Occipital lobe (tissue), 3 donors: ENCODE measurements at places on chromosomes 11 and 22.

DNA sequence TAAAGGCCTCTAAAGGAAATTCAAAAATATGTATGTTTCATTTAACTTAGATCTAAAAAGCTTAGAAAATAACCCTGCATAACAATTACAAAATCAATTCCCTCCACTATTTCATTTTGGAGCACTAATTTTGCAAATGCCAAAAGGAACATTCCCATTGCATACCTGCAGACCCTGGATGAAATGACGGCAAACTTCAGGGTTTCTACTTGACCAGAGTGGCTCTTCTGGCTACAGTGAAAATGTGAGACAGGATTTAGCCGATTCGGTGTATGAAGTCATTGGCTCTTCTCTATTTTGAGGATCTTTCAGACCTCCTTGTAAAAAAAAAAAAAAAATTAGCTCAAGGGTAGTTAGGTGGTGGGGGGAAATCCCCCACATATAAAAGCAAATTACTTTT, 44.1 kb downstream of the PAX6 start:
- DNase-seq: no peak

DNA sequence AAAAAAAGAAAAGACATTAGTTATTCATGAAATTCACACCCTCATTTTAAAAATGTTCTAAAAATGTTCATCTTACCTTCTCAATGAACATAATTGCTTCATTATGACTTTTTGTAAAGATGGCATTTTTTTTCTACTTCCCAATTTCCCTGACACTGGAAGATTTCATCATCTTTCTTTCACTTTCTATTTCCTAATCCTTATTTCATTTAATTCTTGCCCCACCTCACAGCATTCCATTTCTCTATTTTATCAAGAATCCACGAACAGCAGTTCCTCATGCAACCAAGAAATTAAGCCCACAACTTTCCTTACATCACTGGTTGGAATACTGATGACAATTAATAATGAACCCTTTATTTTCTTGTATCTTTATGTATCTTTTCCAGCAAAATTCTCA, 1.9 kb downstream of the PATL1 start:
- no peak for DNase-seq

- DNase-seq: no peak
Observed at GRCh38 chr11:3824714-3825472, 15.9 kb downstream of the RHOG start.

DNA sequence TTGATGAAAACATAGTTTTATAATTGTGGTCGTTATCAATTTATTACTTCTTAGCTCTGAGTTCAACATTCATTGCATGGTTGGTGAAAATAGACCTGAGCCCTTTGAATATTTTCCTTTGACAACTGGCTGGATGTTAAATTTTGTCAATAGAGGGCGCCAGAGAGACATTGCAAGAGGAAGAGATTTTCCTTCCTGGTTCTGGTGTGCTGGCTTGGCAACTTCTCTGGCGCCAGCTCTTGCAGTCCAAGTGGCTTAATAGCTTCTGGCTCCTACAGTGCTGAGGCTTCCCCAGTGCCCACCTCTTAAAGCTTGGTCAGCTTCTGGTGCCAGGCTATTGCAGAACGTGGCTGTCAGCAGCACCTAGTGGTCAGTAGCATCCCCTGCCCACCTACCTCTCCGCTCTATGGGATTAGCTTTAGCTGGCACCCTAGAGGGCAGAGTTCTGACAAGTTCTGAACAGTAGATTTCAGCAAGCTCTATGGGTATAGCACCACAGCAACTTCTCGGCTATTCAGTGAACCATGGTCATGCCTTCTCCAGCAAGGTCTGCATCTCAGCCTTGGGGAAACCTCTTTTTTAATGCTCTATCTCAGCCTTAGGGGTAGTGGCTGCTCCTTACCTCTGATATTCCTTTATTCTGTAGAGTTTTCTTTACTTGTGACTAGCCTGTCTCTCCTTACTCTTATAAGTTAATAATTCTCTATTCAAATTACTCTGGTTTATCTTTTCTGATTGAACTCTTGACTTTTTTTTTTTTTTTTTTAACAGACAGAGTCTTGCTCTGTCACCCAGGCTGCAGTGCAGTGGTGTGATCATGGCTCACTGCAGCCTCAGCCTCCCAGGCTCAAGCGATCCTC, 59.4 kb downstream of the ACER3 start:
- DNase-seq: peak; percentile 42

DNA sequence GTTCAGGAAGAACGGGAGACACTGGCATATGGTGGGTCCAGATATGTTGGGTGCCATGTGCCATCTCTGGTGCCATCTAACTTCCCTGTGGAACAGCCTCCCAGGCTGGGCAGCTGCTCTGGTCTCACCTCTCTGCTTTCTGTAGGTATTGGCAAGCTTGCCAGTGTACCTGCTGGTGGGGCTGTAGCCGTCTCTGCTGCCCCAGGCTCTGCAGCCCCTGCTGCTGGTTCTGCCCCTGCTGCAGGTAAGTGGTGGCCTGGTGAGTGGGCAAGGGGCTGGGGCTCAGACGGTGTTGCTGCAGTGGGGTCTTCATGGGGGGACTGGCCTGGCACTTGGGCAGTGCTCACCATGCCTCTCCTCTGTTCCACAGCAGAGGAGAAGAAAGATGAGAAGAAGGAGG, 2.6 kb downstream of the RPLP2 start:
- no peak for DNase-seq

GRCh38 chr11:72443016-72443415, 8.7 kb upstream of the CLPB start:
- DNase-seq: no peak

- peak; percentile 55 for DNase-seq
Observed at GRCh38 chr11:77191429-77191822, 63.4 kb downstream of the MYO7A start.

DNA sequence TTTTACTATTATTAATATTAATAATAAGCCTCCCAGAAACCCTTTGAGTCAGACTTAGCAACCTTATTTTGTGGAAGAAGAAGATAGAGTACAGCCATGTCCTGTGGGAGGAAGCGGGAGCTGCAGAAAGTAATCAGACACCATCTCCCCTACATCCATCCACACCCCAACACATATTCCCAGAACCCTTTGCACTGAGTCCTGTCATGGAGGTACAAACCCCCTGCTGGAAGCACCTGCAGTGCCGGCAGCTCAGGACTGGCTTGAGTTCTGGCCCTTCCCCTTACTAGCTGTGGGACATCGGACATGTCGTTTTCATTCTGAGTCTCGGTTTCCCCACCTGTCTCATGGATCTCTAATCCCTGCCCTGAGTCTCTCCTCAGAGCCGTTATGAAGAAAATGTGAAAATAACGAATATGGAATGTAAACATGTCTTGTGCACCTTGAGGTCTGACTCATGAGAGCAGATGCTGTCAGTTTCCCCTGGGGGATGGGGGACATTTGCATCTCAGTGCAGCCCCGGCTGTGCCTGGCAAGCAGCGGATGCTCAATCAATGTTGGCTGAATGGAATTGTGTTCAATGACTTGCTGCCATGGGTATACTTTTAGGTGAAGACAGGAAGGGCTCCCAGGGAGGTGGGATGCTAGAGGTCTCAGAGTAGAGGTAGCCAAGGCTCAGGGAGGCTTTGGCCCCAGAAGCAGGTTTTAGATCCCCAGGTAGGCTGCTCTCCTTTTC, 45.4 kb downstream of the TP53I11 start:
- DNase-seq: no peak

DNA sequence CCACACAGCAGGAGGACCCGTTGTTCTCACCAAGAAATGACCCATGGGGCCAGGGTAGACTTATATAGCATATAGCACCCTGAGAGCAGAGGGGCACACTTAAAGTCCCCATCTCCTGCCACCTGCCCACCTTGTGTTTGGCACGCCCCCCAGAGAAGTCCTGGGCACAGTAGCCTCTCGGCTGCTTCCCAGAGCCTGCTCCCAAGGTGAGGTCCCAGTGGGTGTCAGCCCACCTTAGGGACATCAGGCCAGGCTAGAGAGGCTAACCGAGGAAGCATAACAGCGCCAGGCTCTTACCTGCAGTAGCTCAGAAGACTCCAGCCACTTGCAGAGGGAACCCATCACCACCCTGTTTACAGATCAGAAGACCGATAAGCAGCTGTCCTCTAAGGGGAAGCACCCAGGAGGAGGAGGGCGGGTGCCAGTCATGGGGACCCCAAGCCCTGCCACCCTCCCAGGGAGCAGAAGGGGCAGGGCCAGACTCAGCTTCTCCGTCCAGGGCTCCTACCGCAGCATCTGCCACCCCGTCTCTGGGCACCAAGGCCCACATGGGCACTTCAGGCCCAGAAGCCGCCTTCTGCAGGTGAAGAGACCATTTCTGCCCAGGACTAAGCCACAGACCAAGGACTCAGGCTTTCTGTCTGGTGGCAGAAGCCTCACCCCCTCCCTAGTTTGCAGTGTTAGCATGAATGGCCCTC, 34.9 kb upstream of the HMOX1 start:
- DNase-seq: no peak

DNA sequence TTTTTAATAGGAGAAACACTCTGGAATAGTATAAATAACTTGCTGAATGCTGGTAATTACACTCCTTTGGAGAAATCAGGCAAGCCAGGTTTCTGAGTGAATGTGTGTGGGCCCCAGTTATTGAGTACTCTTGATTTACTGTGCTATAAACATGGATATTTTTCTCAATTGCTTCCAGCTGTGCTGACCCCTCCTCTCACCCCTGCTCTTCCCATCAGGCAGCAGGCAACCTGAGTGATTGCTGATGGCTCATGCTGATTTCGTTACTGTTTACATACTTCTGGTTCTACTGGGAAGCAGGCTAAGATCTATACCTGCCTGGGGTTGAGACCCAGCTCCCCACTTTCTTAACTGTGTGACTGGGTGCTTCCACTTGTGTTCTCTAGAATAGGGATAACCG, 68.5 kb downstream of the DHCR7 start:
- no peak for DNase-seq

DNA sequence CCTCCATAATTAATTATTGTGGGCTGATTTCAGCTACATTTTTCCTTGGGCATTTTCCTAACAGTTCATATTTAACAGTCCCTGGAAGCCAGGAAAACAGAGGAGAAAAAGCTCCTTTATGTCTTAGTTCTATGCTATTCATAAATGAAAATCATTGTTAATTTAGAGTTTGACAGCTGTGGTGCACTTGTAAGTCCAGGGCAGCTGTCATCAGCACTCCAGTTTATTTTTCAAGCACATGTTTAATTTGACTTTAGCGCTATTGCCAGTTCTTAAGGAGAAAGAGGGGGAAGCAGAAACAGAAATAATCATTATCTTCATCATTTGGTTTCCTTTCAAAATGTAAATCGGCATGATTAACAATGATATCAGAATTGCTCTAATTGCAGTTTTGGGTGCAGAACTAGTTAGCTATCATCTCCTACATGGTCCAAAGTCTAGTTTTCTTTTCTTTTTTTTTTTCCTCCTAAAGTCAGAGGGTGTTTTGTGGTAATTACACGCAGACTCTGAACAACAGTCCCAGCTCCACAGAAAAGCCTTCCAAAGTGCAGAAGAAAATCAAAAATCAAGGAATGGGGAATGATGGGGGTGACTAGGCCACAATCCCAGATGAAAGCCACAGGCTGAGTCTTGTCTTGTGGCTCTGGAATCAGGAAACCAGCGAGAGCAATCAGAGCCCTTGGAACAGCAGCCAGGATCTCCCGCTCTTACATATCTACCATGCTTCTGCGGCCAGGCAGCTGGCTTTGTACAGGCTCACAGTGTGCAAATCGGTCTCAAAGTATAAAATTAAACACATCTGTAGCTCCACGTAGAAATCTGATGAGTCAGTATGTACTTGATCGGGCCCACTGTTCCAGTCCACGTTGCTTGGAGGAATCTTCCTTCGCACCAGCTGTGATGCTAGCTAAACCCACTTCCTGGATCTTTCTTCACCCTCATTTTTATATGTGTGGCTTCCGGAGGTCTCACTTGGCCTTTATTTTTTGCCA, 91.9 kb downstream of the SPON1 start:
- DNase-seq: peak; percentile 14

GRCh38 chr11:111540937-111541253, 375 bp downstream of the LAYN start:
- DNase-seq: no peak

DNA sequence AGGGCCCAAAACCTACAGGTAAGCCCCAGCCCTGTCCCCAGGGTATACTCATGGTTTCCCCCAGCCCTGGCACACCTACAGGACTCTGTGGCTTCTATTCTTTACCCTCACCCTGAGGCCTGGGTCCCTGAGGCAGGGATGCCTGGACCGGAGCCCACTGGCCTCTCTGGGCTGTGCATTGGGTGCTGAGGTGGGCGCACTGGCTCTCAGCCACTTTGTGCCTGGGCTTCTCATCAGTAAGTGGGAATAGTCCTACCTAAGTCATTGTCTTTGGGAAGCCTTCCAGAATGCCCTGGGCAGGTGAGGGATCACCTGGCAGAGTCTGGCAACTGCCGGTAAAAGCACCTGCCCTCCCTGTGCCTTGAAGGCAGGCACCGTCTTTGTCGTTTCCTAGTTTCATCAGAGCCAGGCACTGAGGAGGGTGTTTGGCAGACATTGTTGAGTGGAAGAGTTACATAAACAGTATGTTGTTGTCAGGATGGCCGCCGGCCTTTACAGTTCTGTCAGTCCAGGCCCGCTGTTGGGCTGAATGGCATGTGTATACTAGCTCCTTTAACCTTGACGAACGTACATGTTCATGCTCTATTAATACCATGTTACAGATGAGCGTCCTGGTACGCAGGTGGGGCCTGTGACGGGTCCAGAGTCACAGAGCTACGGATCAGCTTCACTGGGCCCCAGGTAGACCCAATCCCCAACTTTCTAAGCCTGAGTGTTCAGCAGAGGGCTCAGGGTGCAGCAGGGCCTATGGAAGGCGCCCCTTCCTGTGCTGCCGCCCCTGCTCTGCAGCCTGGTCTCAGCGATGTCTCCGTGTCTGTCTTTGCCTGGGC, 23.0 kb downstream of the SHANK3 start:
- no peak for DNase-seq

DNA sequence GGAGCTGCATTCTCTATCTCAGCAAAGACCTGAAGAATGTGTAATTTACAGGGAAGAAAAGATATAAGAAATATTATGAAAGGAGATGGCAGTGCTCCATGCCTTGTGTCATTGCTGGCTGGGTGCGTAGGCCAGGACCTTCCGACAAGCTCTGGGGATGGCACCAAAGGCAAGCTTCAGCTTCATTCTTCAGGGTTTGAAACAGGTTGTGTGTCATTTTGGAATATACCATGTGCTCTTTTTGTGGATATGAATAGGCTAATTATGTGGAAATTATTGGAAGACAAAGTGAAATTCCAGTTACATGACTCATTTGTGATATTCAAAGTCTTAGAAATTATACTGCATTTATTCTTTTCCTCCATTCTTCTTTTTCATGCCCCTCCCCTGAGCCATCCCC, 5.7 kb upstream of the KIRREL3 start:
- no peak for DNase-seq

GRCh38 chr11:45844822-45845578, 2.3 kb upstream of the CRY2 start:
- no peak for DNase-seq

DNA sequence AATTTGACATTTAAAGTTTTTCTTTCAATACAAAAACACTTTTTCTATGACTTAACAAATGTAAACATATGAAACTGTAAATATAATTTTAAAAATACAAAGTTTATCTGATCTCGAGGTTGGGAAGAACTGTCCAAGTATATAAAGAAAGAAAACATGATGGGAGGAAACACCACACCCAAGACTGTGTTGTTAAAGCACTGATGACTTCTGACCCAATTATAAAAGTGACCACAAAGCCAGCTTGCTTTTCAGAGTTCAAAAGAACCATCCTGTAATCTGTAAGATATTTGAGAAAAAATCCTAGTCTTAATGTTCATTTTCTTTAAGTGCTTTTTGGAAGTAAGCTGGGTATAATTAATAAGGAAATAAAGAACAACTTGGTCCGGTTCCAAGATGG, 15.6 kb downstream of the CEP57 start:
- DNase-seq: no peak
